ENCODE measurements at places on chromosomes 2 and 18.

- peak overlapping the region; percentile 69 for H3K27ac ChIP-seq
- peak; percentile 95 for DNase-seq
- H3K36me3 ChIP-seq, result no peaks in the 10 kb centered on the region
- H3K27me3 ChIP-seq, result no peaks in the 10 kb centered on the region
Observed at GRCh38 chr2:18976168-18976961, 382.1 kb downstream of the OSR1 start.

DNA sequence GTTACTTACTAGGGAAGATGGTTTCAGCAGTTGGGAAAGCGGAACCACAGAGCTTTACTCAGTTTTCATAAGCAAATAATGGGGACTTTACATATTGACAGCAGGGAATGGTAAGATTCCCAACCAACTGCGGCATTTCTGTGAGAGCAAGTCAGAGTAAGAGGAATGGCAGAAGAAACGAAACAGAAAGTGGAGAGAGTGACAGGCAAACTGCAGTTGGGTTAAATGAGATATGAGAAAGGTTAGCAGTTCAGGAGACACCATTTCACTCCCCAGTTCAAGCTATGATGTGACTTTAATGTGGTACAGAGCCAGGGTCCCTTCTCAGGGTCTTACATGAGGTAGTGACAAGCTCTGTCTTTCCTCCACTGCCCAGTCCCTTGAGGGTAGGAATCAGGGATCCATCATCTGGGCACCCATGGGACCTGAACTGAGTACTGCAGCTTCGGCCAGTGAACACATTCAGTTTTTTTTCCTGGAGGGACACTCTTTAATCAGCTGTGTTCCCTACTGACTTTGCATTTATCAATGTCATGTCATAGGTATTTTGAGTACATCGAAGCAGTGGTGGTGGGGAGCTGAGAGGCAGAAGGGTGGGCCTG, 33.0 kb upstream of the GREB1 start:
- peaks cover 6% of the 10 kb centered on the region for H3K4me1 ChIP-seq
- H3K27me3 ChIP-seq, result peaks cover 8% of the 10 kb centered on the region
- no peak overlapping the region for H3K27ac ChIP-seq
- H3K4me3 ChIP-seq, result no peak overlapping the region
- no peak for DNase-seq

GRCh38 chr2:33213648-33214047, 262.8 kb upstream of the RASGRP3 start:
- no peaks in the 10 kb centered on the region for H3K27me3 ChIP-seq
- H3K4me3 ChIP-seq, result no peak overlapping the region
- no peak for DNase-seq

GRCh38 chr2:6103949-6104348, 411.8 kb downstream of the SOX11 start:
- no peak for DNase-seq
- H3K4me3 ChIP-seq, result no peak overlapping the region
- no peaks in the 10 kb centered on the region for H3K36me3 ChIP-seq

DNA sequence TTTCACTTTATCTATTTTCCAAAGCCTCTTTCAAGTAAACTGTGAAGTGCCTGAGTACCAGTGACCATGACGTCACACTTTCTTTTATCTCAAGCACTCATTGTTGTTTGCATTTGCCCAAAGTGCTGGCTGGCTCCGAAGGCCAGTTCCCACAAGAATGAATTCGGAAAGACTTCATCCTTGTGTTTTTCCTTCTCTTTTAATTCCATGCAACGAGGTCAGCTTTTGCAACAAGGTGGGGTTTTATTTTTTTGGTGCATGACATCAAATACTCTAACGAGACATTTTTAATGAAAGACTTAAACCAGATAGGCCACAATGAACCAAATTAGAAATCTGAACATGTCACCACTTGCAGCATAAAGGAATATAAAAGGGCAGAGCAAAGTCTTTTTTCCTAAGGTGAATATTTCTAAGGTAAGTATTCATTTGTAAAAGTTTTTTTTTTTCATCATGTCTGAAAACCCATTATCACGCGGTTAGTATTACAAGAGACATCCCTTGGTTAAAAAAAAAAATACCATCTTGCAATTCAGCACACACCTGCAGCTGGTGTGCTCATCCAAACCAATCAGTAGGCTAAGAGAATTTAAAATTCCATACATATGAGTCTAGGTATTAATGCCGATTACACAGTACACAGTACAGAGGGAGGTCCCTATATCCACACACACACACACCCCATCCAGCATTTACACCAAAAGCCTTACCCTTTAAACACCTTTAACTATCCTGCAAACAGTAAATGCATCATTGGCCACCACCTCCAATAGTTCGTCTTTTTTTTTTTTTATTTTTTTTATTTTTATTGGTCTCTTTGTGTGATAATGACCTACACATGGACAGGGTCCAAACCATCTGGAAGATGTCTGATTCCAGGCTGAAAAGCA, 2.3 kb downstream of the ARL4C start:
- DNase-seq, result peak; percentile 58
- H3K4me3 ChIP-seq, result peak overlapping the region; percentile 88
- no peaks in the 10 kb centered on the region for H3K27me3 ChIP-seq
- H3K4me1 ChIP-seq, result peaks cover 12% of the 10 kb centered on the region
- H3K27ac ChIP-seq, result peak overlapping the region; percentile 96
